GDM1 (cell line): ENCODE measurements at places on chromosomes 5 and 9.

DNA sequence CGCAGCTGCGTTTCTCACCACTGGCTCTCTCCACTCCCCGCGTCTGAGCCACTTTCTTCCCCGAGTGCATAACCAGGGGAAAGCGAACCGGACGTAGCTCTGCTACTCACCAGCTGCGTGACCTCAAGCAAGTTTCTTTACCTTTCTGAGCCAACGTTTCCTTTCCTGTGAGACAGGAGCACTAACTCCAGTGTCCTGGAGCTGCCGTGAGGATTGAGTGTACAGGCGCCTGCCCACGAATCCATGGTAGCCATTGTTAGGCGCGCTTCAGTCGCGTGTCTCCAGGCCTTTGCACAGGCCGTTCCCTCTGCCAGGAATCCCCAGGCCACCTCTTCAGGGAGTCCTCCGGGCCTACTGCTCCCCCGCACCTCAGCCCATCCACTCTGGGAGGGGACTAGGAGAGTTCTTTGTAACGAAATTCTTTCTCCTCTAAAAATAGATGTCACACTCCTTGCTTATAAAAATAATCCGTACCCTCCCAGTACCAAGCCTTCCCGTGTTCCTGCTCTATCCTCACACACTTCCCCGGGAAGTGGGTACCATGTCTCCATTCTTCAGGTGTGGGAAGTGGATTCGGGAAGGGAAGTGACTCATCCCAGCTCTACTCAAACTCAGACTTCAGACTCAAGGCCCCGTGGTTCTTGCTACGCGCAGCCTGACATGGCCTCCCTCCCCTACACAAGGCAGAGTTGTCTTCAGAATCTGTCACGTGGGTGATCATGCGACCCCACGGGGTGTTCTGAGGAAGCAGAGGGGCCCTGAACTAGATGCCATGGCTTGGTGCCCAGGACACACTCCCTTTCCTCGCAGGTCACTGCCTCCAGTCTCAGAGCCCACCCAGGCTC, 16.1 kb upstream of the CRB2 start:
- peak; percentile 66 for DNase-seq

DNA sequence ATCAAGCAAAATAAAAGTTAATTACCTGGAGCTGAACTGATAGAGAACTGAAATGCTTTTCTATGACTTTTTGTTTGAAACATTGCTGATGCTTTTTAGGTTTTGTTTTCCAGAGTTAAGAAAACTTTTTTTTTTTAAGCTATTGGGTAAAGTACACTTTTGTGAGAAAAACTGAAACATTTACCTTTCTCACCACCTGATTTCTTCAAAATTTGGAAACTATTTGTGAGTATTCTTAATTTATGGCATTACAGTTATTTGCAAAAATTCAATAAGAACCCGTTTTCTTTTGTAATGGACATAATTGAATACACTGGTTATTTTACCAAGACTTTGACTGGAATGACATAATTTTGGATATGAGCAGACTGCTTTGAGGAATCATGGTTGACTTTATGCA, 6.6 kb downstream of the C9orf153 start:
- no peak for DNase-seq

GRCh38 chr9:134505032-134505431, 136.6 kb upstream of the COL5A1 start:
- no peak for DNase-seq

DNA sequence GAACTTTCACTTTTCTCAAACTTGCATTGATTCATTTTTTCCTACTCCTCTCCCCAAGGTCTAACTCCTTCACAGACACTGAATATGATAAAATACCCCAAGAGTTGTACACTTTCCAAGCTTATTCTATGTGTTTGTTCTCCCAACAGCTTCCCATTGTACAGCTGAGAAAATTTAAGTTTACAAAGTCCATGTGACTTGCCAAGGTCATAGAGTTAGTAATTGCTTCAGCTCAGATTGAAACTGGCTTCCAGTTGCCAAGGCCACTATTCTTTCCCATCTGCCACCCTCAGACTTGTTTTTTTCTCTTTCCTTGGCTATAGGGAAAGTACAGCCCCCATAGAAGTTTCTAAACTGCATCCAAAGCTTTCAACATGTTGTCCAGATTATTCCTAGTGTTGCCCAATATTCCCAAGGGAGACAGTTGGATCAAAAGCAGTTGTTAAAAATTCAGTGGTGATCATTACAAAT, 34.8 kb downstream of the TNFSF8 start:
- DNase-seq = no peak

- DNase-seq = no peak
Observed at GRCh38 chr5:50856401-50857119, 190.1 kb downstream of the PARP8 start.

DNA sequence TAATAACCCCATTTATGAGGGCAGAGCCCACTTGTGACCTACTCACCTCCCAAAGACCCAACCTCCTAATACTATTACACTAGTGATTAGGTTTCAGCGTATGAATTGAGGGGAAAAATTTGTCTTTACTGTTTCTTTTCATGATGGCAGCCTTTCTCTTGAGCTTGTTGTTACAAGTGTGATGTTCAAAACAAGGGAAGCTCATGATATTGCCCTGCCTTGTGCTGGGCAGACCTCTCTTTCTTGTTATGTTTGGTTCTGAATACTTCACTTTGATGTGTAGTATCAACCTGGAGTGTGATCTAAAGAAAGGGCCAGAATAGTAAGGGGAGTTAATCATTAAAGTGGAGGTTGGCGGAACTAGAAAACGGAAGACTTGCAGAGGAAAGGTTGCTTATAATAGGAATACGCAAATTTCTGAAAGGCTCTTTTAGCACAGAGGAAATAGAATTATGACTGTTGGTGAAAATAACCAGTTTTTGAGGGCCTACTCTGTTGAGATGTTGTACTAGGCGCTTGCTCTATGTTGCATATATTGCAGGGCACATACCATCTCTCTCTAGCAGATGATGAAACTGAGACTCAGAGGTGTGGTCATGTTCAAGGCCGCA, 68.2 kb downstream of the MELK start:
- DNase-seq = no peak
